ENCODE measurements at places on chromosomes 11 and 22.

- no peak for DNase-seq
These were observed 72.6 kb downstream of the NCAPD3 start for GRCh38 chr11:134151083-134151747.

GRCh38 chr22:19404676-19405075 lies 26.9 kb downstream of the HIRA start:
- DNase-seq = no peak

DNA sequence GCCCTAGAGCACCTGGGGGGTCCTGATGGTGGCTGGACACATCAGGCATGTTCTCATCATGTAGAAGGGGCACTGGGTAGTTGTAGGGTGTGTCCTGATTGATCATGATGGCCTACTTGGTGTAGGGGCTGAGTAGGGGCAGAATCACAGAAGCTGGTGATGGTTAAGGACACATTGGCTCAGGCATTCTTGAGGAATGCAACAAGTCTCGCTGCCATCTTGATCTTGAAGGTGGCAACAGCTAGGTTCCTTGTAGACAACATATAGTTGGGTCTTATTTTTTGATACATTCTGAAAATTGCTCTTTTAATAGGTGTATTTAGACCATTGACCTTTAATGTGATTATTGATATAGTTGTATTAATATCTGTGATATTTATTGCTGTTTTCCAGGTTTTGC lies 28.1 kb downstream of the PPP6R3 start:
- no peak for DNase-seq

- DNase-seq = no peak
These were observed 27.5 kb downstream of the CLPB start for GRCh38 chr11:72406540-72407527.

DNA sequence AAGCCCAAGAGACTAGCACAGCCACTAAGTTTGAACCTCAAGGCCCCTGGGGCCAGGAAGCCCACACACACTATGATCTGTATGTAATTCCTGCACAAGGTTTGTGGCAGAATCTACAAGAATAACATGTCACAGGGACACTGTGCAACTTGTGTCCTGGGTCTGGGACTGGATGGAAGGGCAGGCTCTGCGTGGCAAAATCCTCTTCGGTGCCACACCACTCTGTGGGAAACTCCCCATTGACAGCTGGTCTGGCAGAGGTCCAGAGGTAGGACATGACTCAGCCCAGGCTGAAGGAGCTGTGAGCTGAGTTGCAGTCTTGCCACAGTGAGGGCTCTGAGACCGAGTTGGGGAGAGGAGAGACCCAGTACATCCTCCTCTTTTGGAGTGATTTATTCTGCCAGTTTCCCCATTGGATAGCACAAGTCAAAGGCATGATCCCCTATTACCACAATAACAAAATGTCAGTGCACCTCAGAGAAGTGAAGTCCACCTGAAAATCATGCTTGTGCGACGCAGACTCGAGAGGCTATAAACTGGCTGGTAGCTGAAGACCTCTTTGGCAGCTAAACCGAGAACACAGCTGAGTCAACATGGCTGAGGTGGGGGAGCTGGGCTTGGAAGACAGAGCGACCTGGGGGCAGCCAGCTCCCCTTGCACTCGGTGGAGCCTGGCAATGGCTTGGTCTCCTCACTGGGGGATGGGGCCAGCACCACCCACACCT lies 23.3 kb upstream of the SERPIND1 start:
- no peak for DNase-seq

DNA sequence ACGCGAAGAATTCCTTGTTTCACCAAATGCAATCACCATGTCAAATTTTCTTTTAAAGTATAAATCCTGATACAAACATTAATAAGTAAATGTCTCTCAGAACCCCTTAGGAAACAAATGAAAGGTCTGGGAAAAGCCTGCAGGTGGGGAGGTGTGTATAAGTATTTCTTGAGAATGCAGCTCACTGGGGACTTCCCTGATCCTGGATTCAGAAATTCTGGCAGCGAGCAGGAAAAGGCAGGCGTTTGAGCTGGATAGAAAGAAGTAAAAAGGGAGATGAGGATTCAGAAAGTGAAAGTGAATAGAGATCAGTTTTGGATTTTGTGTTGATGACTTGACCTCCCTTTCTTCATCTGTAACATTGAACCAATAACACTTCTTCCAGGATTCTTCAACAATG lies 68.3 kb upstream of the CTSC start:
- DNase-seq = no peak

- DNase-seq = no peak
These were observed 163.4 kb upstream of the NCAM1 start for GRCh38 chr11:112797648-112798293.

GRCh38 chr22:38467904-38468442 lies at the start of gene KDELR3:
TSS of gene KDELR3 (plus strand) at chr22:38468096. CDS start at chr22:38468234, 138 bp downstream.
- no peak for DNase-seq

DNA sequence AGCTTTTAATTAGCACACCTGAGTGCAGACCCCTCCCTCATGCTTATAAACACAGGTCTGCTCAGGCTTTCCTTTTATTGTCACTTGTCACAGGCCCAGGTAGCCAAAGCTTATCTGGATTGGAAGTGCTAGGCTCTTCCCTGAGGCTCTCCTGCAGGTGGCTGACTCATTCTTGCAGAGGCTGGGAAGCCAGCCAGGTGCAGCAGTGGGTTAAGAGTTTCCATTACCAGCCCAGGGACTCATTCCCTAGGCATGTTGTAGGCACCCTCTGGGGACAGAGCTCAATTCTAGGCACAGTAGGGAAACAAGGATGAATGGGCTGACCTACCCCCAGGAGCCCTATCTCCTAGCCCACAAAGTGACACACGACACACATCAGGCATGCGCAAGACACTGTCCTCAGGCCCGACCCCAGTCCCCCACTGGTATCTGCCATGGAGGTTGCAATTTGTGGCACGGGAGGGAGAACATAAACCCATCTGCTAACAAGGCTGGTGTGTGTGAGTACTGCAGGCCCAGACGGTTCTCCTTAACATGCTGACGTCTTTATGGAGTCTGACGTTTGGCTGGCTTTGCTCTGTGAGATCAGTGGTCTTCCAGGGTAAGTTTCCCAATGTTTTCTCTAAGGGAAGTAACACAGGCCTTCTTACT lies 94.2 kb downstream of the ABTB2 start:
- DNase-seq = no peak

DNA sequence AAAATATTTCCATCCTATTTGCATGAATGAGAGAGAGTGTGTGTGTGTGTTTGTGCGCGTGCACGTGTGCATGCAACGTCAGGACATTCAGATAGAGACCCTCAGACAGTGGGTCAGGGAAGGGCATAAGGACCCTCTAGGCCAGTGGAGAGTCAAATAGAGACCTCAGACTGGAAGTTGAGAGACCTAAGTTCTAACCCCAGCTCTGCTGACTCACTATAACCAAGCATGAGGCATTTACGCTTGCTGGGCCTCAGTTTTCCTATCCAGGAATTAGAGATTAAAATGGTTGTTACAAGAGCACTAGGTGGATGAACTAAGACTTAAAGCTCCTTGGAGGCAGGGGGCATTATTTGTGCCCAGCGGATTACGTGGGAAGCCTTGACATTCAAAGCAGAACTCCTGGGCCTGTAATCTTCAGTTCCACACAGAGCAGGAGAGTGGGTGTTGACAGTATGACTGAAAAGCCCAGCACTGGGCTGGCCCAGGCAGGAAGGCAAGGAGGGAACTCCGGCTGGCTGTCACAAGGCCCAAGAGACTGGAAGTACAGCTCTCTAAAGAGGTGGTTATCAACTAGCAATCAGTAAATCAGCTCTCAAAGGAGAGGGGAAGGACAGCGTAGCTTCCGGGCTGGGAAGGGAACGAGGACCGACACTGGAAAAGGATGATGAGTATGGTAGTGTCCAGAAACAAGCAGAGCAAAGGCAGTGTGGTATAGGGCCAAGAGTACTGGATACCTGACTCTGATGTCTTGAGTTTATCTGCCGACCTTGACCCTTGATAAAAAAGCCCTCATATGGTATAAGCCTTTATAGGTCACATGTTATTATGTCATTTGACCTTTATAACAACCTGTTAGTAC lies 9.2 kb downstream of the RHOG start:
- no peak for DNase-seq

DNA sequence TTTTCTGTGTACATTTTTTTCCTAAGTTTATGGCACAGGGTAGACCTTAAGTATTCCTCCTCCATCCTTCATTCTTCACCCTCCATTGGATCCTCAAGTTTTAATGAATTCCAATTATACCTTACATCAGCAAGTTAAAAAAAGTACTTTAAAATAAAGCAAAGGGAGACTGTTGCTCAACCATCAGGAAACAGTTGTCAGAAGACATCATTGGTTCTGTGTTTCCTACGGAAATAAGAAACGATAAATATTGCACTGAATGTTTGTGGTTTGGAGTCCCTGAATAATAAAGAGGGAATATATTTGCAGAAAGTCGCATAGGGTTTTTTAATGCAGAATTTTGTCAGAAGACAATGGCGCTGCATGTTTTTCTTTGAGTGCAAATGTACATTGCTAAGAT lies 28.1 kb upstream of the LDHA start:
- DNase-seq = no peak

GRCh38 chr11:91730057-91730456 lies 494.6 kb upstream of the FAT3 start:
- no peak for DNase-seq

GRCh38 chr22:37418627-37419369 lies 8.5 kb downstream of the ELFN2 start:
- no peak for DNase-seq

GRCh38 chr11:132451942-132452601 lies 1080.2 kb downstream of the OPCML start:
- DNase-seq = no peak

- DNase-seq = no peak
These were observed 47.7 kb downstream of the AMOTL1 start for GRCh38 chr11:94815705-94816344.

DNA sequence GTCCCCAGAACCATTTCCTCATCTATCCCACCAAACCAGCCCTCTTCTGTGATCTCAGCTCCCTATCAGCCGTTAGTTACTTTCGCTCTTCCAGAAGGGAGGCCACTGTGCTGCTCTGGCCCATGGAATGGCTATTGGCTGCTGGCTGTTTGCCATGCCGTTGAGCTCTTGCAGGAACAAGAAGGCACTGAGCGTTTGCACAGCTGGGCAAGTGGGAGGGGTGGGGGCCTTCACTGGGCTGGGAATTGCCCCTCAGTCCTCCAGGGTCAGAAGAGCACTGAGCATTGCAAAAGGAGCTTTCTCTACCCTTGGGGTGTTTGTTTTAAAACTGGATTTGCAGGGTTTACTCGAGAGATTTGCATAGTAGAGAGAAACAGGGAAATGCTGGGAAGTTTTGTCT lies 129.0 kb upstream of the PARVA start:
- DNase-seq = no peak

- DNase-seq = no peak
These were observed 836.2 kb downstream of the DLG2 start for GRCh38 chr11:84790849-84791427.

- no peak for DNase-seq
These were observed 241.4 kb downstream of the BRD1 start for GRCh38 chr22:49586244-49586748.

DNA sequence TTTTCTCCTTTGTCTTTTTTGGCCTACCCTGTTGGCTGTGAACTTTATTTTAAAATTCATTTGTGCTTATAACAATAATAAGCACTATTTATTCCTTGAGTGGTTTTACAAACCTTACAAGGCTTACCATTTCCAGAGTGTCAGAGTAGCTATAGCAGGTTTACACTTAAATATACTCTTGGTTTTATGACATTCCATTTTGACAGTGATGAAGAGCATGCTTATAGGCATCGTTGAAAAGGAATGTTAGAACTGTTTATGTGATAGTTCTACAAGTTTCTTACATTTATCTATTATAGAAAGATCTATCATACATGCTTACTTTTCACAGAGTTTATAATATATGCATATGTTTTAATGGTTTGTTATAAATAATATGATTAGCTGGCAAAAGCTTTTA lies 84.1 kb downstream of the PDE3B start:
- no peak for DNase-seq

- DNase-seq = peak; percentile 31
These were observed 978 bp downstream of the FLI1 start for GRCh38 chr11:128694618-128695481.

DNA sequence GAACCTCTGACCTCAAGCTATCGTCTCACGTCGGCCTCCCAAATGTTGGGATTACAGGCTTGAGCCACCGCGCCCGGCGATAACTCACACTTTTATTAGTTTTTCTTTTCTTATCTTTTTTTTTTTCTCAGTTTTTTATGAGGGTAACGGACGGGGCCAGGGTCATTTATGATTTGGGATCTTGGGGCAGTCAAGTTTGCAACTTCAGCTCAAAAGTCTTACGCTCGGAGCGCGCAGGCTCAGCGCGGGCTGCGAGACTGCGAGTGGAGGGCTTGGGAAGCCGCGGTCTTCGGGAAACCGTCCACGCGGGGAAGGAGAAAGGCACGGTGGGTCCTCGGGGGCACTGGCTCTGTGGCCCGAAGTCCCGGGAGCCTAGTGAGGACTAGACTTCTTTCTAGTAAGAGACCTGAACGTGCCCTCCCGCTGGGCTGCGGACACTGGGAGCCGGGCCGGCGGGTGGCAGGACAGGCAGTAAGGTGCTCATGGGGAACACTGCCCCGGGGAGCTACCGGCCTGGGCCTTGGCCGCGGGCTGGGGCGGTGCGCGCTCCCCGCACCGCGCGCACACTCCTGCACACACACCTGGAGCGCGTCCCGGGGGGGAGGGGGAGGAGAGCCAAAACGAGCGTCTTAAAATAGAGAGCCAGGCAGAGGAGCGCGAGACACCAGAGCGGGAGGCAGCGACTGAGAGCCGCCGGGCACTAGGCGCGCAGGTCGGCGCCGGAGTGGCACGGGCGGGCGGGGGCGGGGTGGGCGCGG lies 476 bp upstream of the BARX2 start:
- peak; percentile 3 for DNase-seq

Data from stimulated activated naive CD4-positive, alpha-beta T cell (primary cell).